Activated CD8-positive, alpha-beta memory T cell treated with anti-CD3 and anti-CD28 coated beads for 4 hours (primary cell): ENCODE measurements at places on chromosomes 5 and 9.

GRCh38 chr5:95870105-95870672 is 47.7 kb upstream of the GLRX start:
- DNase-seq, result no peak

- DNase-seq, result no peak
Measured at GRCh38 chr9:93315118-93315517, 131.2 kb downstream of the WNK2 start.

GRCh38 chr9:33436445-33436844 is 10.9 kb downstream of the AQP3 start:
- DNase-seq, result no peak

DNA sequence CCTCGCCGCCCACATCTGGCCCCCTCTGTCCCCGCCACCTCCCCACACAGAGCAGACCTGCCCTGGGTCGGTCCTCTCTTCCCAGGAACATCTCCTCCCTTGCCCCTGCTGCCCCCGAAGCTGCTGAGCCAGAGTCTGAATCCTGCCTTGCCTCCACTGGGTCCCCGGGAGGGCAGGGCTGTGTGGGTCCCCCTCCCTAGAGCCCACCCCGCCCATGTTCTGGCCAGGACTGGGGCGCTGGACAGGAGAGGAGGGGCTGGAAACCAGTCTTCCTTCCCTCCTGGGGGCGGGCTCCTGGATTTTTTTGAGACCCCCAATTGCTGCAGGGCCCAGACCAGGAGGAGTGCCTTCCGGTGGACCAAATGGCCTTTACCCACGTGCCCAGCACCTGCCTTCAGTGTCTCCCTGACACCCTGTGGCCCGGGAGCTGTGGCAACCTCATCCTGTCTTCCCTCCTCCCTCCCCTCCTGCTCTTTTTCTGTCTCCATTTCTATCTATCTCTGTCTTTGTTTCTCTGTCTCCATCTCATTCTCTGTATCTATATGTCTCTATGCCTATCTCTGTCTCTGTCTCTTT is 12.1 kb downstream of the MRPL36 start:
- no peak for DNase-seq

DNA sequence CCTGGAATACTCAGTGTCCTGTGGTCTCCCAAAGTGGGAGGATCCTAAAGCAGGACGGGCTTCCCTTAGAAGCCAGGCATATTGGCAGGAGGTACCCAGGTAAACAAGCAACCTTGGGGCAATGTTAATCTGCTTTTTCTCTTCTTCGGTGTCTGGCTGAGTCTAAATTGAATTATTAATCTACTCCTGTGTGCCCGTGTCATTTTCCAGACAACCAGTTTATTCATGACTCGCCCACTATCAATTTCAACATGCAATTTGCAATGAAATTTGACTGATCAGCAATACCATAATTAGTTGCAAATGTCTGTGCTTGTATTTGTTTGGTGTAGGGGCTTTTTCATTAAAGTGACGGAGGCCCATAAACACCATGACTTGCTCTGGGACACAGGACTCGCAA is 32.9 kb upstream of the JADE2 start:
- no peak for DNase-seq

- no peak for DNase-seq
Measured at GRCh38 chr9:136681945-136682699, 5.1 kb downstream of the AGPAT2 start.

GRCh38 chr9:34086864-34087263 is 38.2 kb upstream of the UBAP2 start:
- DNase-seq, result no peak
